ENCODE measurements at places on chromosomes 12 and 14. TPM values are rescaled to one million over a fixed set of nuclear protein-coding genes. Genes with fewer than 3 reads are reported as not detected.

GRCh38 chr14:50785457-50786063 is 45.4 kb downstream of the NIN start:
- no peak for DNase-seq

DNA sequence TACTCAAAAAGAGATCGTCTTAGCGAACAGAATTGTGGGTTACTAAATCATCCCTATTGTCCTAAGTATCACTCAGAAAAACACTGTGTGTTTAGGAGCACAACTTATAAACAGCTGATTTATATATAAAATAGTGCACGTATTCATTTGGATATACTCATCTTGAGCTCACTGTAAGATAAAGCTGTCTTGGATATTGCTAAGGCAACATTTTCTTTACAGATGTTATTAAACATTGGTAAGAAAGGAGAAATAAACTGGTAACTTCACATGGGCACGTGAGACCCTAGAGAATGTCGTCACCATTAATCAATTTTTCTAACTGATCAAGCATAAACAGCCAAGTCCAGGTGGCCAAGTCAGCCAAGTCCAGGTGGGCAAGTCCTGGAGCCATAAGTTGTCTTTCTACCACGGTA is 1.7 kb downstream of the PAWR start:
- peak; percentile 17 for DNase-seq

DNA sequence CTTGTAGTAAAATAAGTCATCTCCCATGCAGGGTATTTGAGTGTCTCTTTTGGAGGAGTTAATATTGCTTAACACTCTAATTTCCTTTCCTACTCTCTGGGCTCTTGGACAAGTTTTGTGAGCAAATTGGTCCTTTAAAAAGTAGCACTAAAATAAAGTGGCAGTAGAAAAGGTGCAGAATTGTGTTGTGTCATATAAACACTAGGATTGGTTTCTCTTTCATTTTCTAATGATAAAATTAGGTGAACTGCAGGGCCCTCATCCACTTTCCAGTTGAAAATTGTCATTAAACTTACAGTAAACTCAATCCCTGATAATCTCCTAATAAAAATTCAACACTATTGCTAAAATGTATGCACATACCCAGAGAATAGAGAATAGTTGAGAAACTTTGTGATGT is 42.6 kb upstream of the REP15 start:
- no peak for DNase-seq

DNA sequence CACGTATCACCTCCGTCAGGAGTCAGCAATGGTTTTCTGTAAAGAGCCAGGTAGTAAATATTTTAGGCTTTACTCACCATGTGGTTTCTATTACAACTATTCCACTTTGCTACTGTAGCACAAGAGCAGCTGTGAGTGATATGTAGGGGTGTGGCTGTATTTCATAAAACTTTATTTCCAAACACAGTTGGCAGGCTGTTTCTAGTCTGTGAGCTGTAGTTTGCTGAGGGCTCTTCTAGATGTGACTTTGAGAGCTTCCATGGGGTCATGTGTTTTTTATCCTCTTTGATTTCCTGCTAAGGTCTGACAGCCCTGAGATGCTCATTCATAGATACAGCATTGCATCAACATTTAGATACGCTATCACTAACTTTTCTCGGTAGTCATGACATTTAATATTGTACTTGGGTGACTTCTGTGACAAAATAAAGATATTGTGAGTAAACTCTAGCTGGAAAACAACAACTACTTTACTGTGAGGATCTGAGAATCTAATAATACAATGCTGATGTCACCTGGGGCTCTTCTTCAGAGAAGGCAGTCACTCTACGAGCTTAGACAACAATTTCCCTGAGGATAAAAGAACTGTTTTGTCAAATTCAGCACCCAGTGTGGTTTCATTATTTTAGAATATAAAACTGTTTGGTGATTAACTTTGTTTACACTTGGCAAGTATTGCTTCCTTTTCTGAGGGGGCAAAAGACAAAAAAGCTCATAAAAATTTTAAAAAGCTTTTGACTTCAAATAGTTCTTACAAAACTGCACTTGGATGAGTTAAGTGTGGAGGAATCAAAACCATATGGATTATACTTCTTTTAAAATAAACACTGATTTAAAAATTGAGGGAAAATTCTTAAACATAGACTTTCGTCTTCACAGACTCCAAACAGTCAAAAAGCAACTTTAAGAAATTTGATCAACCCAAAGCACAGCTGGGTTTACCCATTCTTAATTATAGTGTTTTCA is 231.2 kb upstream of the DCN start:
- no peak for DNase-seq

- DNase-seq, result no peak
Measured at GRCh38 chr12:12068751-12069150, 2.0 kb upstream of the BCL2L14 start.

GRCh38 chr12:131603939-131604795 is 106.7 kb upstream of the SFSWAP start:
- no peak for DNase-seq

- no peak for DNase-seq
Measured at GRCh38 chr12:120736404-120737331, 11.0 kb downstream of the ACADS start.

The SERPINA10 gene
- not detected for total RNA-seq

The NUP107 gene
- total RNA-seq, result 44.3 TPM

The TMEM263 gene
- 40.6 TPM for total RNA-seq

The ESPL1 gene
- 6.0 TPM for total RNA-seq

The HOTAIR gene
- not detected for total RNA-seq

- no peak for DNase-seq
Measured at GRCh38 chr14:95523815-95524448, 7.5 kb upstream of the SYNE3 start.

The ADAM21 gene
- total RNA-seq, result 0.26 TPM

The PGF gene
- total RNA-seq, result 44.8 TPM

- no peak for DNase-seq
Measured at GRCh38 chr14:24481622-24482324, 26.3 kb downstream of the CMA1 start.

The RND1 gene
- total RNA-seq, result 6.1 TPM

DNA sequence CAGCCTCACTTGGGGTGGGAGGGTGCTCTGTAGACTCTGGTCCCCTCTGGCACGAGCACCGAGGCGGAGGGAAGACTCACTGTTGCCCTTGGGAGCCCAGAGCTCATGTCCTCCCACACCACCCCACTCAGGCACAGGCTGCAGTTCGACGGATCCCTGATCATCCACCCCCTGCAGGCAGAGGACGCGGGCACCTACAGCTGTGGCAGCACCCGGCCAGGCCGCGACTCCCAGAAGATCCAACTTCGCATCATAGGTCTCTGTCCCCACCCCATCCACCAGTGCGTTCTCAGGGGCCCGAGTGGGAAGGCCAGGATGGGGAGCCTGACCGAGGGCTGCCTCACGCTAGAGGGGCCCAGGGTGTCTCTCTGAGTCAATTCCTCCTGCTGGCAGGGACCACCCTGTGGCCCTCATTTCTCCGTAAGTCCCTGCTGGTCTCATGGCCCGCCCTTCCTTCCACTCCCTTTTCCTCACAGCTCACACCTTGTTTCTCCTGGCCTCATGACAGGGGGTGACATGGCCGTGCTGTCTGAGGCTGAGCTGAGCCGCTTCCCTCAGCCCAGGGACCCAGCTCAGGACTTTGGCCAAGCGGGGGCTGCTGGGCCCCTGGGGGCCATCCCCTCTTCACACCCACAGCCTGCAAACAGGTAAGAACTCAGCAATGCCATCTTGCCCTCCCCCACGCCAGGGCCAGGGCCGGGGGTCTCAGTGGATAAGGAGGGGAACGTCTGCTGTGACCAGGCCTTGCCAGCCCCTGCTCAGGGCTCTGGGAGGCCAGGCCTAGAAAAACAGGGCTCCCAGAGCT is 27.0 kb downstream of the PAPLN start:
- no peak for DNase-seq

GRCh38 chr12:62297321-62297720 is 37.1 kb downstream of the USP15 start:
- no peak for DNase-seq

- DNase-seq, result peak; percentile 86
Measured at GRCh38 chr12:55720894-55721444, 776 bp downstream of the RDH5 start.

DNA sequence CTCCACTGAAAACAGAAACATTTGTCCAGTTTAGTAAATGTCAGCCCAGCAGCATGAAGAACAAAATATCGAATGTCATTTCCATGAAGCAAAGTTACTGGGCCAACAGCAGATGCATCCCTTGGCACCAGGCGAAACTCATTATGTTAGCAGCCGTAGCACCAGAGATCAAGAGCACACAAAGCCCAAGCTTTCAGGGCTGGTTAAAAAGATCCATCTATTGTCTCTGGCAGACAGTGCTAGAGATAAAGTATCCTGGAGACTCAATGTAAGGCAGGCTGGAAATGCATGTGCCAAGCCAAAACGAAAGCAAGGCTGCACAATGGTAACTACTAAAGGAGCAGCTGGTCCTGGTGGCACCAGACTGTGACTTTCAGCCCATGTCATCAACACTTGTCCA is 120.3 kb upstream of the PLEKHG7 start:
- no peak for DNase-seq

DNA sequence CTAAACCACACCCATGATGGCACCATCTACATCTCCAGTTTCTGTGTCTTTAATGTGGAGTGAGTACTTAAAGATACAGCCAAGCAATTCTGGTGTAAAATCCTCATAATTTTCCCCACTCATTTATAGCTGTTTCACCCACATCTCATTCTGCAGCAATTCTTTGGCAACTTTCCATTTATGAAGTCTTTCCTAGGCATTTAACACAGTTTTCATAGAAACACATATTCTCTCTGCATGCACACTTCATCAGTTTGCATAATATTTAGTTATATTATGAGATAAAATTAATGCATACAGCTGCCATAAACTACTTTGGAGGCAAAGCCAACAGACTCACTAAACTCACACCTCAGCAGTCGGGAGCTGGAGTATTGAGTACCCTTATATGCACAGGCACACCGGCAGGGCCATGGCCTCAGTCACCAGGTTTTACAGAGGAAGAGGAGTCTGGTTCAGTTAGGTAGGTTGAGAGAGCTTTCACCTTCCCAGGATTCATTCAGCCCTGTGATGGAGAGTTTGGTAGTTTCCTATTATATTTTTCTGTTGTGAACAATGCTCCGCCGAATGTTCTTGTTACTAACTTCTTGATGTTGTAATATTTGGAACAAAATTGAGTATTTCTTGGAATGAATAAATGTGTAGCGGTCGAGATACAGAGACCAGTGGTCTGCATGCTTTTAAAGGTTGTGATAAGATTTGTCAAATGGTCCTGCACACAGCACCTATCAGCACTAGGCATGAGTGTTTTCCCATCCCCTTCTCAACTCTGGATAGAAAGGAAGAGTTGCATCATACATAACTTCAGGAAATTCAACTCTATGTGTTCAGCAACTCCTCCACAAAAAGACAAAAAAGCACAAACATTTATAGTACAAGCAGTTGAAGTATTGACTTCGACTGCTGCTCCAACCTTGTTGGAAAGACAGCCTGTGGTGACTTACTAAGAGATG is 123.5 kb downstream of the TTC8 start:
- DNase-seq, result no peak

- DNase-seq, result no peak
Measured at GRCh38 chr12:109600481-109600880, 26.9 kb downstream of the MVK start.

DNA sequence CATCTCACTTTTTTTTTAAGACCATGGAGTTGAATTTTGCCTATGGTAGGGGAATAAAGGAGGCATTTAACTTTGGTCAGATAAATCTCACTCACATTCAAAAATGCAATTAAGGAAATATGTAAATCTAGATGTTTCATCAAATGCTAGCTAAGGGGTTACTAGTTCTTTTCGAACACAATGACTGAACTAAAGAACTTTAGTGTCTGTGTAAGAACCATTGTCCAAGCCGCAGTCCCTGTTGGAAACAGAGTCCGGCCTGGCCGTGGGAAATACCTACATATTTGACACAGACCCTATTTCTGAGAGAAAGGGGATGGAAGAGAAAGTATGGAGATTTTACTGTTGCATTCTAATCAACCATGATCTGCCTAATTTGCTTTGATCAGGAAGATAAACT is 17.4 kb downstream of the LGR5 start:
- DNase-seq, result no peak
